Left ventricle myocardium inferior (tissue), 1 donor: ENCODE measurements at places on chromosomes 2 and 18. TPM values are rescaled to one million over a fixed set of nuclear protein-coding genes. Genes with fewer than 3 reads are reported as not detected.

GRCh38 chr2:220277445-220277975 lies 650.1 kb downstream of the SLC4A3 start:
- DNase-seq = peak; percentile 50

GRCh38 chr2:39107156-39107555 lies 13.7 kb downstream of the SOS1 start:
- no peak for DNase-seq

GRCh38 chr2:68734688-68735525 lies at the start of gene ARHGAP25:
TSS of gene ARHGAP25 (plus strand) at chr2:68734811. CDS start at chr2:68735200, 389 bp downstream.
- no peak for DNase-seq

DNA sequence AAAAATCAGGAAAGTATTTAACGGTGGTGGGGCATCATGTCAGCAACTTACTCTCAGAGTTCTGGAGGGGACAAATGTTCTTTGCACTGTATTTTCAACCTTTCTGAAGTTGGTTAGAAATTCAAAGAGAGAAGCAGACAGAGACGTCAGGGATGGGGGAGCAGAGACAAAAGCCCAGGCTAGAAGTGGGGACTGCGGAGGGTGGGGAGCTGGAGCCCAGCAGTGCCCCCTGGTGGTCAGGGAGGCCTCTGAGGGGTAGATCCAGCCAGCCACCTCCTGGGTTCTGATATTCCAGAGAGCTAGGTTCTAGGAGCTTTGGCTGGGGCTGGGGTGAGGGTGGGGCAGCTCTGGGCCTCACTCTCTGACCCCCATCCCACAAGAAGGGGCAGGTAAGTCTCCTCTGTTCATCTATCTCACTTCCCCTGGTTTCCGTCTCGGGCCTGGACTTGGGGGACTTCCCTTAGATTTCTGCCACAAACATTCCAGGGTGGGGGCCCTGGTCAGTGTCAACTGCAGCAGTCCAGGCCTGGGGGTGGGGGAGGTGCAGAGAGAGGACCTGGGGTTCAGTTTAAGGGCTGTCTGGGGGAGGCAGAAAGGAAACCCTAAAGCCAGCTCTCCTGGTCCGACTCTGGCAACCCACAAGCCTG lies 8.9 kb downstream of the TNS1 start:
- peak; percentile 70 for DNase-seq

- no peak for DNase-seq
Observed at GRCh38 chr2:9419541-9419940, 3.8 kb downstream of the ITGB1BP1 start.

DNA sequence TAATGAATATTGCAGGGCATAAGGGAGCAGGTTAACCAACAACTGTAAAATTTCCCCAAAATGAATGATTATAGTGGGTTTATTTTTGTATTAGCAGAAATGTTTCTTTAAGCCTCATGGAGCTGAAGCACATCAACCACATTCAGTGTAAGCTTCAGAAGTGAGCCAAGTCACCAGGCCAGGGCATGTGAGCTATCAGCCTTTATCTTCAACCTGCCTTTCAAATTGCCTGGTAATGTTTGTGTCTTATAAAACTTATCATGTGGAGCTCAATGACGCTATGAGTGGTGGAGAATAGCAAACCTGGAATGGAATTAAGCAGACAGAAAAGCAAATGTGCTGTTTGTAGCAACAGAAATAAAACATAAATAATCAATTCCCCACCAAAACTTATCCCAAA lies 1068.4 kb downstream of the LRP1B start:
- peak; percentile 44 for DNase-seq

- no peak for DNase-seq
Observed at GRCh38 chr18:72181241-72181764, 362.8 kb downstream of the CBLN2 start.

DNA sequence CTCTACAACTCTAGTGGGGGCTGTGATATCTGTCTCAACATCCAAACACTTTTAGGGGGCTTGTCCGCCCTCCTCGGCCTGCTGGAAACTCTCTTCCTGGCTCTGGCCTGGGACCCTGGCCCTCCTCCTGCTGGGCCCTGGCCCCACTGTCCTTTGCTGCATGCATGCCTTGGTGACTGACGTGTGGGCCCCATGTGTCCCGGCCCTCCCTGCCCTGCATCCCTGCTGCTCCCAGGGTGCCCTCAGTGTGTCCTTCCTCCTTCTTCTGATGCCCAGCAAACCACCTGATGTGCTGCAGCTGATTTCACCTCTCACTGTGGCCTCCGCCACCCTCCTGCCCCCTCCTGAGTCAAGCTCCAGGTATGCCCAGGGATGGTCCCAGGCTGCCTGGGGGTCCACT lies 101.7 kb downstream of the SEPTIN10 start:
- DNase-seq = no peak

- no peak for DNase-seq
Observed at GRCh38 chr2:128392207-128392606, 73.5 kb upstream of the HS6ST1 start.

- no peak for DNase-seq
Observed at GRCh38 chr2:206993964-206994363, 54.6 kb downstream of the CPO start.

GRCh38 chr2:234579231-234579962 lies 82.5 kb upstream of the ARL4C start:
- no peak for DNase-seq

- DNase-seq = no peak
Observed at GRCh38 chr2:120404941-120405758, 59.2 kb downstream of the INHBB start.

DNA sequence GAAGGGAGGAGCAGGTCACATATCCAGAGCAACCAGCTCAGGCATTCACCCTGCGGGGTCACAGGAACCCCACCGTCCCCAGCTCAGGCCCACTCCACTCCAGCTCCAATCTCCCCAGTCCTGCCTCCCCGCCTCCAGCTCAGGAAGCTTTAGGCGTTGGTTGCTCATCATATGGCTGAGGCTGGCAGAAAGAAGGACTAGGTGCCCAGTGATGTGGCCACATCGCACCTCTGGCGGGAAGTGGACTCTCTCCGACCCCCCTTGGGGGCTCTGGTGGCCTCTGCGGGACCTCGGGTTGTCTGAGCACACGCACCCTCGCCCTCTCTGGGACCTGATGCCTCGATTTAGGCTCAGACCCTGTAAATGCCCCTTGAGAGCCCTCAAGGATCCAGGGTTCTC lies 187.7 kb downstream of the ZFP36L2 start:
- DNase-seq = no peak

DNA sequence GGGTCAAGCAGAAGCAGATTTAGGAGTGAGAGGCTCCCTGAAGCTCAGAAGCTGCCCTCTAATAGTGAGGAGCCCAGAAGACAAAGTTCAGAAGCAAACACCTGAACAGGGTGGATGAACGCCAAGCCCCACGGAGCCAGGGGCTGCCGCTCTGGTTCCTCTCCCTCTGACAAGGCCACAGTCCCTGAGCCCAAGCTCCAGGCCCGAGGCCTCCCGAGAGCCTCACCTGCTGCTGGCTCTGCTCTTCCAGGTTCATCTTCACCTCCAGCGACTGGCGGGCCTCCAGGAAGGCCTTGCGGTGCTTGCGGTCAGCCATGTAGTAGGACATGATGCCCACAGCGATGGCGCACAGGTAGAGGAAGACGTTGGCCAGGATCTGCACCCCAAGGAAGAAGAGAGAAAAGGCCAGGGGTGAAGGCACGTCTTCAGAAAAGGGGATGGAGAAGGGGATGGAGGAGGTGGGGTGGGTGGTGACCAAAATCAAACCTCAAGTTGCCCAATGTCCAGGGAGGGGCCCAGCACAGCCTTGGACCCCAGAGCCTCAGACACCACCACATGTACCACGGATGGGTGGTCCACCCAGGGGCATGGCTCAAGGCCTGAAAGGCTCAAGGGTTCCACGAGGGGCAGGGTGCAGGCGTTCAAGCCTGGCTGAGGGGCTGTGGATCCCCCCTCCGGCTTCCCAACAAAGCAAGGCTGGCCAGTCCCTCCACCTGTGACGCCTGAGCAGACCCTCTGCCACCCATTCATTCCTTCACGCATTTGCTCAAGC lies 47.5 kb downstream of the ADCY3 start:
- DNase-seq = no peak

- DNase-seq = no peak
Observed at GRCh38 chr2:236769981-236770671, 200.5 kb downstream of the ACKR3 start.

DNA sequence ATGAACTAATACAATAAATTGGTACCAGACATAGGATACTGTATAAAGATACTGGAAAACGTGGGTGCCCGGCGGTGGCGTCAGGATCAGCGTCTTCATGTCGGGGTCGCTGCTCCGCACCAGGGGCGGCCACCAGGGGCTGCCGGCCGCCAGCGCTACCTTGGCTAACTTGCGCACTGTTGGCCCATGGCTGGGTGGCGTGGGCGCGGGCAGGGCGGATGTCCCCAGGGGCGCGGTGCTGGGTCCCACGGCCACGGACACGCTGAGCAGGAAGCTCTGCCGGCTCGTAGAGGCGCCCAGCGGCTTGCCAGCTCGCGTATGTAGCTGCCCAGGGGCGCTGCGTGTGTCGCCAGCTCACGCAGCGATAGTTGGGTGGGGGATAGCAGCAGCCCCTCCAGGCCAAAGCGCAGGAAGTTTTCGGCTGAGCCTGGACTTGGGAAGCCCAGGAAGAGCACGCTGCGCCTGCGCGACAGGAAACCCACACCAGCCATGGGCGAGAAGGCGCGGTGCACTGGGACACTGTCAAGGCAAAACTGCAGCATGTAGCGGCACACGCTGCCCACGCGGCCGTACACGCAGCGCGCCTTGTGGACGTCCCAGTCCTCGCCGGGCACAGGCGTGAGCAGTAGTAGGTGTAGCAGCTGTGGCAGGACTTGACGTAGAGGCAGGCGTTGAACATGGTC lies 299.9 kb downstream of the CCDC74A start:
- DNase-seq = no peak

DNA sequence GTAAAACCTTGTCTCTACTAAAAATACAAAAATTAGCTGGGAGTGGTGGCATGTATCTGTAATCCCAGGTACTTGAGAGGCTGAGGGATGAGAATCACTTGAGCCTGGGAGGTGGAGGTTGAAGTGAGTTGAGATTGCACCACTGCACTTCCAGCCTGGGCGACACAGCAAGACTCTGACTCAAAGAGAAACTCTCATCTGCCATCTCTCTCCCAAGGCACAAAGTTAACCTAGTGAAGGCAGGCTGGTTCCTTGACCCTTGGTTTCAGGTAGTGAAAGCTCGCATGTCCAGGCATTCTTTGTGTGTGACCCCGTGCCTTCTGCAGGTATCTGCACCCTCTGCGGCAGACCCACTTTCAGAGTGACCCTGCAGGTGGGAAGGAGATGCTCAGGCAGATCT lies 100.0 kb downstream of the WDSUB1 start:
- no peak for DNase-seq

DNA sequence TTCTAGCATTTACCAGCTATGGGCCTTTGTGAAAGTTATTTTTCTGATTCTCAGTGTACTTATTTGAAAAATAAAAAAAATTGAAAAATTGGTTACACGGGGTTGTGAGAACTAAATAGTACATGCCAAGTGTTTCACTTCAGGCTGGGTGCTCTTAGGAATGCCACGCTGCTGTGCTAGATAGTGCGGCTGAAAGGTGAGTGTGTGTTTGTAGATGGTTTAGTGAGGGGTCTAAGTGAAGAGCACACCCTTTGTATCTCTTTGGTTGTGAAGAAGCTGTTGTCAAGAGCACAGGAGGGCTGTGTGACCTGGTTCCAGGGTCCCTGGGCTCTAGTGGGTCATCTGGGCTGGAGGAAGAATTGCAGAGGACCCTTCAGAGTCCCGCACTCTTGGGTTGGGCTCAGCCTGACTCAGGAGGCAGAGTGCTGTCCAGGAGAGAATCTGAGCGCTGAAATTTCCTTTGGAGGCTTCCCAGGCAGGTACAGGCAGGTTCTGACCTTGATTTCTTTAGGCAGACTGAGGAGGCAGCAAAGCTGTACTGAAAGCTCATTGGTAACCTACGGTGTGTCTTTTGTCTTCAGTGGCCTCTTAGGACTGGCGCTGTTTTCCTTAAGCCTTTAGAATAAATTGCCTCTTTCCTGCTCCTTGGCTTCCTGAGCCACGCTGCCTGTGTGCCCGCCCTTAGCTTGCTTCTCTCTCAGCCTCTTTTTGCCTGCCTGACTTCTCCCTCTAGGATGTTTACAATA lies 44.4 kb downstream of the MAP4K4 start:
- no peak for DNase-seq

GRCh38 chr2:120670771-120671480 lies 64.7 kb upstream of the GLI2 start:
- no peak for DNase-seq

GRCh38 chr2:151040039-151040438 lies 221.6 kb downstream of the RBM43 start:
- no peak for DNase-seq

GRCh38 chr2:29607038-29607420 lies 314.4 kb downstream of the ALK start:
- DNase-seq = no peak

DNA sequence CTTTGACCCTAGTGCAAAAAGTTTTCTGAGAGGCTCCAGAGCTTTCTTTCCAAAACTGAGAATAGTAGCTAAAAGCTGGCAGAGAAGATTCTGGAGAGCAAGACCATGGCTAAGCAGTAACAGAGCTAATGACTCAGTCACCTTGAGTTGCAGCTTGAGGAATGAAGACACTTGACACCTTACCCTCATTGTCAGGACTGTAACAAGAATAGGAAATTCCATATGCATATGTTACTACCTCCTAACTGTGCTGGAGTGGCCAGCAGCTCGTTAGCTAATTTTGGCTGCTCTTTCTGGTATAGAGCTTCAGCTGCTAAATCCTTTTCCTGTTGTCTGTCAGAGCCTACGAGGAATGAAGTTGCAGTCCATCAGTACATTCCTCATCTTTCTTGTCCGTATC lies 68.6 kb upstream of the LHCGR start:
- no peak for DNase-seq

Gene ERICH2
- 0.82 TPM for total RNA-seq

Gene KYNU
- total RNA-seq = 1.0 TPM

Gene IRS1
- 17.8 TPM for total RNA-seq

Gene CHMP1B
- 30.4 TPM for total RNA-seq

Gene CHRNG
- not detected for total RNA-seq

Gene AQP12A
- total RNA-seq = not detected

Gene CYTIP
- 0.82 TPM for total RNA-seq
